ENCODE measurements at places on chromosomes 11 and 22.
A peak's percentile ranks its signal among the peaks of the same experiment; 100 is the strongest.

DNA sequence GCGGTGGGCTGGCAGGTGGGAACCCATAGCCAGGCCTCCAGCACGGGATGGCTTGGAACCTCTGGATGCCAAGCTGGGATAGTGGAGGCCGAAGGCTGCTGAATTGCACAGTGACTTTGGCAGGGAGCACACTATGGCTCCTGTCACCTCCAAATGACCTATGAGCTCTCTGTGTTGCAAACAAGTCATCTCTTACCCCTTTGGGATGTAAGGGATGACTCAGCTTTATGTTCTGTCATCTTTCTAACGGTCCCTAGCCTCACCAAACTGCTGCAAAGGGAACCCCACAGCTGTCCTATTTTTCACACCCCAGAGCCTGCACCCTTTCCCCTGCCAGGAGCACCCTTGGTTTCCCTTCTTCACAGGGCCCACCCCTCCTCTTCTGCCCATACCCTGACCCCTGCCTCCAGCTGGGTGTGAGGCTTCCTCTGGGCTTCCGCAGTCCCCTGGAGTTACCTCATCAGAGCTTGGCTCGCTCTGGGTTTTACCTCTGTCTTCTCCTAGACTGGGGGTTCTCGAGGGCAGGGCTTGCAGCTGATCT lies 2.7 kb upstream of the SCUBE1 start:
- no peak for DNase-seq

DNA sequence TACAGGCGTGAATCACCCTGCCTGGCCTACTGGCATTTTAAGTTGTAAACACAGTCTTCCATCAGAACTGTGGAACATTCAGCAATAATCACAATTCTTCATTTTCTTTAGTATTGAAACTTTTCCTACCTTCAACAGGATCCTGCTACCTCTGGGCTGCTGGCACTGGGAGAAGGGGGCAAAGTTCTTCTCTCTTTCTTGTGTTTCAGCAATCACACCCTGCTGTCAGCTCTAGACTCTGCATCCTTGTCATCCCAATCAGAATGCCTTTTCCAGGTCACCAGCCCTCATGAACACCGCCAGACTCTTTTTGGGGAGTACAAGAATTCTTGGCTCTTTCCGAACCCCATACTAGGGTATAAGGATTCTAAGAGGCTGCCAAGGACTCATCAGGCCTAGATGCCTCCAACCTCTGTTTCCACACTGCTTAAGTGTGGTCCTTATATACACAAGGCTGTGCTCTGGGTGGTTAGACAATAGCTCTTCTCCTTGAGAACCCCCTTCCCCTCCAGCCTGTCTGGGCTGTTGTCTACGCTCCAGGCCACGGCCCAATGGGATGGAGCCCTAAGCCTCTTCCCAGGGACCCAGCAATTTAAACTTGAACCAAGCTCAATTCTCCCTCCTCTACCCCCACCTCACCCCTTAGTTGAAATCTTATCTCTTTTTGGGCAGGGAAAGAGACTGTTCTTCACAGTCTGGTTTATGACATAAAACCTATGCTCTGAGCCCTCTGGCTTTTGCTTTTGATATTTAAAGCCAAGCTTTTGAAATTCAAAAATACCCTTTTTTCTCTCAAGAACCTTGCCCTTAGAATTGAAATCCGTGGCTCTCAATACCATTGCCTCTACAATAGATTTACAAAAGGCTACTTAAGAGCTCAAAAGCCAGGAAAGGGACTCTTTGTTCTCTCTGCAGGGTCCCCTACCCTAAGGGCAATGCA lies 327.4 kb downstream of the BUD13 start:
- DNase-seq = no peak

DNA sequence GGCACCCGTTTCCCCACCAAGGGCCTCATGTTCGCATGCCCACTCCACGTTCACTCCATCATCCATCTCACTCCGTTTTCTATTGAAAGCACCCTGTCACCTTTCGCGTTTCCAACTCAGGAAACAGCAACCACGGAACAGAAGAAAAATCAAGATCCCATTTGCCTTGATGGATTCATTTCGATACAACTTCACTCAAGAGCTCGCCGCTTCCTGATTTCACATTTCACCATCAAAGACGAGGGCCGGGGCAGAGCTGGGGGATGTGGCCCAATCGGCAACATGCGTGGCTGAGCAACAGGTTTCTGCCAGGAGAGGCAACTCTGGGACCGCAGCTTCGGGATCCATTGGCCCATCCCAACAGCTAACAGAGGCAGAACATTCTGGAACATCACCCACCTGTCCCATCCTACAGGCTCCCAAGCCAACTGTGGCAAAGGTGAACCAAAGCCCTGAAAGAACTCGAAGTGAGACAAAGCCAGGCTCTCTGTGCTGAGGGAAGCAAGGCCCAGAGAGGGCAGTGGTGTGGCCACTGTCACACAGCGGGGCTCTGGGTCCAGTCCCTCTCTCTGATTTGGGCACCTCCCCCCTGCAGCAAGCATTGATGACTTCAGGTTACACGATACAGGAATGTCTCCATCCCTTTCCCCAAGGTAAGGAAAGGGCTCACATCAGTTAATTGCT lies 36.2 kb upstream of the CD5 start:
- DNase-seq = no peak

- DNase-seq = no peak
These were observed 8.0 kb upstream of the PDGFB start for GRCh38 chr22:39252461-39253434.

- DNase-seq = peak; percentile 61
These were observed 53.9 kb upstream of the CRTAM start for GRCh38 chr11:122784325-122784955.

DNA sequence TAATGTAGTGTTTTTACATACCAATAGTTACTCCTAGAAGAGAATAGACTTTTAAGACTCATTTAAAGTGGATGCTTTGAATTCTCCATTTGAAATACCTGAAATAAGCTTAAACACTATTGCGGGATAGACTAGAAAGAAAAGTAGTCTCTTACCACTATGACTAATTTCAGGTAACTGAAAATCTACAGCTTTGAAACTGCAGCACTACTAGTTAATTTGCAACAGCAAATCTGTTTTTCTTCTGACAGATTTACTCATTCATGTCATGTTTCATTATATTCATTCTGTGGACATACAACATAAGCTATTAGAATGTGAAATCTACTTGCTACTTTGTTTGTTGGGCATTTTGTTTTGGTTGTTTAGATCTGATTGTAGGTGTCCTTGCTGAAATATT lies 153.6 kb downstream of the MAML2 start:
- DNase-seq = no peak

- no peak for DNase-seq
These were observed 3.6 kb downstream of the PRDX5 start for GRCh38 chr11:64321533-64321932.

GRCh38 chr11:76911415-76911808 lies 50.7 kb downstream of the ACER3 start:
- no peak for DNase-seq

DNA sequence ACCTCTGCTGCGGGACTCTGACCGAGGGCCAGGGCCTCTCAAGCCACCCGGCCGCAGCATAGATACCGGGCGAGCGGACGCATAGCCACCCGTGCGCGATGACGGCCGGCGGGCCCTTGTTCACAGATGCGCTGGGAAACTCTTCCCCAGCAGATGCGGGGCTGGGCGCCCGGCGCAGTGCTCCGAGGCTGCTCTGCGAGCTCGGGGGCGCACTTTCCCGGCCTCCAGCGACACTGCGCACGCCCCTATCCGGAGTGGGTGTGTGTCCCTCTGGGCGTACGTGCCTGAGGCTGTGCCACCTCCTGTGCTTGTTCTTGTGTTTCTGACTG lies 104.7 kb upstream of the E2F8 start:
- DNase-seq = no peak

DNA sequence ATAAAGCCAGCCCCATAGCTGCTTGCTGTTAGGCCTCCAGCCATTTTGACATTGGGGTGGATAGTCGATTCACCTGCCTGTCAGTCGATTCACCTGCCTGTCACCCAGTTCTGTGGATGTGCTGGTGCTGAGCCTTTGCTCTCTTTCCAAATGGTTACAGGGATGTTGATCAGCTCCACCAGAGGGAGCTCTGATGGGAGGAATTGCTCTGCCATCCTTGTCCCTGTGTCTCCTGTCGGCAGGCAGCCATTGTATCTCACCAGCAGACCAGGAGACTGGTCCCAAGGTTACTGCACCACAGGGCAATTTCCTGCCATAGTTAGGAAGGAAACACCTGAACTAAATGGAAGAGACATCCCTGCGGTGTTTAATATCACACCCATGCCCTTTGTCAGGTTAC lies 6.1 kb downstream of the MPEG1 start:
- DNase-seq = peak; percentile 46

- no peak for DNase-seq
These were observed 68.5 kb upstream of the BARX2 start for GRCh38 chr11:129307162-129307561.

GRCh38 chr11:12734625-12735024 lies 60.4 kb downstream of the TEAD1 start:
- no peak for DNase-seq

- DNase-seq = peak; percentile 17
These were observed 13.2 kb downstream of the CD6 start for GRCh38 chr11:60984636-60985035.

DNA sequence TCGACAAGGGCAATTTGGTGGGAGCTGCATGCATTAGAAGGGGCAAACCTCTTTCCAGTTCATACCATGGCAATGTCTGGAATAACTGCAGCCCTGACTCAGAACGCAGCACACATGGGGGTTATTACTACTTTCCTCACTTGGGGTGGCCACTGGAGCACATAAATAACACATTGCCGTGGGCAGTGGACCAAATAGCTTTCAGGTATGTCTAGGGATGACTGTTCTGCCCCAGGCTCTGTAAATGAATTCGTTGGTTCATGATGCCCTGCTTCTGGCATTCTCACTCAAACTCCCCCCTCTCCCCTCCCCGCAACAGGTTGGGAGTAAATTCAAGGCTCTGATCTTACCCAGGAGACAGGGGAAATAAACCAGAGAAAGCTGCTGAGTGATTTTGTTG lies 238.0 kb upstream of the PLET1 start:
- no peak for DNase-seq

GRCh38 chr11:44464741-44465140 lies 100.7 kb upstream of the CD82 start:
- no peak for DNase-seq

DNA sequence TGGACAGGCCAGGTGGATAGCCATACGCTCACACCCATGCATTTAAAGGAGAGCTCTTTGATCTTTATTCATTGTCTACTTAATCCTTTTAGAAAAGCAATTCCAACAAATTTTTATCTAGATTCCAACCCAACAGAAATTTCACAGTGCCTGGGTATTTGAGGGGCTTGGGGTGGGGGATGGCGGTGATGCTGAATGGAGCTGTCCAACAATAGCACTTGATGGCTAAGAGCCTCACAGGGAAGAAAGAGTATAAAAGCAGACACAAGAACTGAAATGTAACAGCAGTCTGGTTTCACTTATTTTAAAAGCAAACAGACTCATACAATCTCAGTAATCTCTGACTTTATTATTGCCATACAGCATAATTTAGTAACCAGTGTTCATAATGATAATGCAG lies 101.8 kb upstream of the SORL1-AS1 start:
- no peak for DNase-seq

GRCh38 chr11:81915045-81915444 lies 818.6 kb downstream of the FAM181B start:
- no peak for DNase-seq

- DNase-seq = no peak
These were observed 23.2 kb downstream of the CASP5 start for GRCh38 chr11:104999721-105000120.

GRCh38 chr11:57571606-57572005 lies 4.1 kb upstream of the UBE2L6 start:
- no peak for DNase-seq

GRCh38 chr22:44802071-44802700 lies 49.8 kb downstream of the ARHGAP8 start:
- no peak for DNase-seq

DNA sequence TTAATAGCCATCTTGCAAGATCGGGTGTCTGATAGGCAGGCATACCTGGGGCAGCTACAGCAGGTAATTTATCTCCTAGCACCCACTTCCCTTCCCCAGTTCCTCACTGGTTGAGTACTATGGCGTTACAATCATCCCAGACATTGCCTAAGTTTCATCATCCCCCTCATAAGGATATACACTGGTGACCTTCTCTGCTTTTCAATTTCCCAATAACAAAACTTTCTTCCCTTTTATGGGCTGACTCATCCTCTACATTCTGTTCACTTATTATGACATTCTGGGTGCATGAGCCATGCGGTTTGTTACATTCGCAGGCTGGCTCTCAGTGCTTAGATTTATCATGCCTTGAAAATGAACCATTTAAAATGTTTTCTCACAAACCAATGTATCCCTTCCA lies 5.0 kb upstream of the MRPL11 start:
- peak; percentile 59 for DNase-seq

DNA sequence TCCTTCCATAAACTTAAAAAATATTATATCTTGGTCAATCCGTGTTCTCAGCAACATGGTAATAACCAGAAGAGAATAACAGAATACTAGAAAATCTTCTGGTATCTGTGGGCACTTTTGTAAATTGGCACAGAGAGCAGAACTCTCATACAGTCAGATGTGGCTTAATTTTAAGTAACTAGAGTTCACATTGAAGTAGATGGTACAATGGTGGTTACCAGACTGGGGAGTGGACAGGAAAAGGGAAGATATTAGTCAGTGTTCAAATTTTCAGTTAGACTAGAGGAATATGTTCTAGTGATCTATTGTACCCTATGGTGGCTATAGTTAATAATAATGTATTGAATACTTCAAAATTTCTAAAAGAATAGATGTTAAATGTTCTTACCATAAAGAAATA lies 6.9 kb downstream of the OR52H1 start:
- no peak for DNase-seq

- no peak for DNase-seq
These were observed 85.7 kb upstream of the LIN7C start for GRCh38 chr11:27592098-27592780.

- DNase-seq = no peak
These were observed 29.7 kb downstream of the APLP2 start for GRCh38 chr11:130099356-130099755.

DNA sequence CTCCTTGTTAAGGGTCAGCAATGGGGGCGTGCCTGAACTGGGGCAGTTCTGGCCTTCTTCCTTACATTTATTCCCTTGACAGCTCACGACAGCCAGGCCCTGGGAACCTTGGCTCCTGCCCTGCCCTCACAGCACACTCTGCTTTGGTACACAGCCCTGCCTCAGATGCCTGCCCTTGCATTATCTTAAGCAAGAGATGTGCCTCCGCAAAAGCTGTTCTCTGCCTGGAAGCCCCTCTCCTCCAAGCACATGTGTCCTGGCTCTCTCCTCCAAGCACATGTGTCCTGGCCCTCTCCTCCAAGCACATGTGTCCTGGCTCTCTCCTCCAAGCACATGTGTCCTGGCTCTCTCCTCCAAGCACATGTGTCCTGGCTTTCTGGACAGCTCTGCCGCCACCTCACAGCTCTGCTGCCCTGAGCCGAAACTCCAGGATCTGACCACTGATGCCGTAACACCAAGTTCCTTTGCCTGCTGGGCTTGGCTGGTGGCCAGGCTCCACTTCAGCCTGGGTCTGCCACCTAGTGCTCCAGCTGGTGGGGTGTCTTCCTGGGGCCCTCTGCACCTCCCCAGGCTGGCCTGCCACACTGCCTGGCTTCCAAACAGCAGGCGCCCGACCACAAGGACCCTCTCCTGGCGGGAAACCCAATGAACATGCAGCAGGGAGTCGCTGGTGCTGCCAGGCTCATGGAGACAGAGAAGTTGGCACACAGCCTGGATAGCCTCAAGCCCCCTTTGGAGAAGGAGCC lies 53.0 kb downstream of the SCUBE1 start:
- no peak for DNase-seq

Measured in HTR-8/SVneo (cell line).